ENCODE measurements at places on chromosomes 2 and 18.

- no peak for DNase-seq
Observed at GRCh38 chr2:40480073-40480472, 28.2 kb upstream of the SLC8A1 start.

GRCh38 chr2:239307221-239307569, 93.6 kb downstream of the HDAC4 start:
- no peak for DNase-seq

DNA sequence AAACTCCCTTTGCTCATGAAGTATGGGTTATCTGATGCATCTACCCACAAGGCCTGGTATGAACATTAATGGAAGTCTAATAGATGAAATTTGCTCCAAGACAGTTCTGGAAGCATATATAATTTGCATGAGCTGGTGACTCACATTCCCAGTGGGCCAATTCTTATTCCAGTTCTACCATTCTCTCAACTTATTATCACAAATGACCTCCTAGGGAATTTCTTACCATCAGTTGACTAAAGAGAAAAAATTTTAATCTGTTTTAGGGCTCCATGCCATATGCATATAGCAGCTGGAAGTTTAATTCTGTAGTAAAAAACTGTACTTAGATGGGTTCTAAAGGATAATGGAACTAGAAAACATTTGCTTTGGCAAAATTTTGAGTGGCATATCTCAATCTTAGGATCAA, 165.2 kb upstream of the COL3A1 start:
- DNase-seq = no peak

DNA sequence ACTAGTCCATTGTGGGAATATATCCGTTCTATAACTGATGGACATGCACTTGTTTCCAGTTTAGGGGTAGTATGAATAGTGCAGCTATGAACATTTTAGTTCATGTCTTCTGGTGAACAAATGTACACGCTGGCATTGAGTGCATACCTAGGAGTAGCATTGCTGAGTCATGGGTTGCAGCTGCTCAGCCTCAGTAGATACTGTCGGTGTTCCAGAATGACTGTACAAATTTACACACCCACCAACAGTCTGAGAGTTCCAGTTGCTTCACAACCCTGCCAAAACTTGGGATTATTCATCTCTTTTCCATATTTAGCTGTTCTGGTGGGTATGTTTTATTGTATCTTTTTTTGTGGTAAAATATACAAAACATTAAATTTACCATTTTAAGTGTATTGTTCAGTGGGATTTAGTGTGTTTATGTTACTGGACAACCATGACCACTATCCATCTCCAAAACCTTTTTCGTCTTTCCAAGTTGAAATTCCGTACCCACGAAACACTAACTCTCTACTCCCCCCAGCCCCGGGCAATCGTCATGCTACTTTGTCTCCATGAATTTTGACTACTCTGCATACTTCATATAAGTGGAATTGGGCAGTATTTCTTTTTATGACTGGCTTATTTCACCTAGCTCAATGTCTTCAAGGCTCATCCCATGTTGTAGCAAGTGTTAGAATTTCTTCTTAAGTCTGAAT, 281.0 kb downstream of the PRKCE start:
- no peak for DNase-seq

- DNase-seq = no peak
Observed at GRCh38 chr2:74843433-74843832, 9.5 kb downstream of the HK2 start.

DNA sequence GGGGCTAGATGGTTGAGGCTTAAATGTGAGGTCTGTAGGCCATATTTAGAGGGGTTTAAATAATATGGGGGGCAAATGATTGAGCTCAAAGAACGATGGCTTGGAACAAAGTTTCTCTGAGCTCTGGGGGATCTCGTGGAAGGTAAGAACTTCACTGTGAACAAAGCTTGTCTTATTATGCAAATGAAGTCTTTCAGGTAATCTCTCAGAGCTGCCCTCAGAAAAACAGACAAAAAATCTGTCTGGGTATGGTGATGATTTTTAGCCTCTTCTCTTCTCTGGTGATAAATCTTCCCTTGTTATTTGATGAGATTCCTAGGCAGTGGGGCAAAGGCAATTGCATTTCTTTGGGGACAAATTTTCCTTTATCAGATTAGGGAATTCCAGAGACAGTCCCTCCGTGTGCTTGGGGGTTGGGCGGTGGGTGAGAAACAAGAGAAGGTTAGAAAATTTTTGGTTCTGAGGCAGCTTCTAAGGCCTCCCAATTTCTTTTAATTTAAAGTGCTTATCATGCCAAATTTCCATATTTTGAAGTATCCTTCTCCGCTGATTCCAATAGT, 760.4 kb downstream of the TSN start:
- DNase-seq = no peak

DNA sequence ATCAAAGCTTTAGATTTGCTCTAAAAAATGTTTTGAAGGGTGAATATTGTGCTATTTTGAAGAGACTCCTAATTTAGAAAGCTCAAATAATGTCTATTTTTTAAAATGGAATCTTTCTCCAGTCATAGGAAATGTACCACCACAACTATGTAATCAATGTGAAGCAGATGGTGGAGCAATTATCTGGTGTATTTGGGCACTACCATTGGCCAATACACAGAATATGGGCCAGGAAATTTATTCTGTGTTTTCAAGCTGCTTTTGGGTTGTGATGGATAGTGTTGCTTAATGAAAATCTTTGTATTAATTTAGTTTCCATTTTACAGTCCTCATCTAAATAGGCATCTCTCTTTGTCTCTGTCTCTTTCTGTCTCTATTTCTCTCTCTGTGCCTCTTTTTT, 17.1 kb upstream of the VWC2L start:
- DNase-seq = no peak

DNA sequence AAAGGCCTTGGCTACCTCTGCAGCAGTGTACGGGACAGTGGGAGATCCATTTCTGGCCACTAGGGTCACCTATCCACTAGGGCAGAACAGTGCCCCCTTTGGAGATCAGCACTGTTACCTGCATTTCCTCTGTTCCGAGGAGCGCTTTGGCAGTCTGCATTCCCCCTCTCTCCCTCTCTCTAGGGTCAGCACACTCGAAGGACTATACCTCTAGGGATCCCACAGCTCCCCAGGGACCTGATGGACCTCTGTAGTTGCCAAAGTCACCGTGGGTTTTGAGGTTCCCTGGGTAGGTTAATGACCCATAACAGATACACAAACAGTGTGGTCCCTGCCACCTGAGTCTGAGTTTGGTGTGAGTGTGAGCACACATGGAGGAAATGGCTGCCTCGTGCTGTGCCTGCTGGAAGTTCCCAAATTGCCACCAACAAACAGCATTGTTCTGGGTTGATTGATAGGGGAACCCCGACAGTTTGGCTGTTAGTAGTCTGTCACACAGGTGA, 99.8 kb upstream of the VWC2L start:
- DNase-seq = no peak

DNA sequence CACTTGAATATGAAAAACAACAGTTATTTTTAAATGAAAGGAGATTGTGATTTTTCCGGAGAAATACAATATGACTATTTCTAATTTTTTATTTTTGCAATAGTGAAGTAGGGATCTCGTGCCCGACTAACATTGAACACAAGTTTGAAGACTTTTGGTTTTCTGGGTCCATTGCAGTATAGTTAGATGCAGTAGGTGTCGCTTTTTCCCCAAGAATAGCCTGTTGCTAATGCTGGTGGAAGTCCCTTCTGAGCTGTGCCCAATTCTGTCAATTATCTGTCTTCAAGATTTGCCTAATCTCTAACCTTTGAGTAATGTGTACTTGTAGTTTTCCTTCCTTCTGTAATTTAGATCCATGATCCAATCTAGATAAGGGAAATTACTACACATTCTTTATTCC, 36.5 kb downstream of the SEMA4F start:
- no peak for DNase-seq

DNA sequence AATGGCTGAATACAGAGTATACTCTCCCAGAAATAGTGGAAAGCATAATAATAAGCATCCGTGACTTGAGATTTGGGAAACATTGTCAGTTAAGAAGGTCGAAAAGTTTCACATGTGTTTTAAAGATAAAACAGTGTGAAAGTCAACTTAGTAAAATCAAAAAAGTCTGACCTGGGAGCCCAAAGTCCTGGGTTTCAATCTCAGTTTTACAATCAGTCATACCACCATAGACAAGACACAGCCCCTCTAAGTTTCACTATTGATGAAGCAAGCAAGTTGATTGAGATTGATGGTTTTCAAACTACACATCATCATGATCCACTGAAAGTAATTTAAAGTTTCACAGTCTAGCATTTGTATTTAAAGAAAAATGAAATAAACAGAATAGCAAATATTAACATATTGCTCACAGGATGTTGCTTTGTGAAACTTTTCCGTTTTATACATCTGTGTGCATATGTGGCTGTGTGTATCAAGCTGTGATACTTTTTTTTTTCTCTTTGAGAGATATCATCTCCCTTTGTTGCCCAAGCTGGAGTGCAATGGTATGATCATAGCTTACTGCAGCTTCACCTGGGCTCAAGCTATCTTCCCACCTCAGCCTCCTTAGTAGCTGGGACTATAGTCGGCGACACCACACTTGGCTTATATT, 71.1 kb downstream of the PIK3C3 start:
- DNase-seq = no peak

DNA sequence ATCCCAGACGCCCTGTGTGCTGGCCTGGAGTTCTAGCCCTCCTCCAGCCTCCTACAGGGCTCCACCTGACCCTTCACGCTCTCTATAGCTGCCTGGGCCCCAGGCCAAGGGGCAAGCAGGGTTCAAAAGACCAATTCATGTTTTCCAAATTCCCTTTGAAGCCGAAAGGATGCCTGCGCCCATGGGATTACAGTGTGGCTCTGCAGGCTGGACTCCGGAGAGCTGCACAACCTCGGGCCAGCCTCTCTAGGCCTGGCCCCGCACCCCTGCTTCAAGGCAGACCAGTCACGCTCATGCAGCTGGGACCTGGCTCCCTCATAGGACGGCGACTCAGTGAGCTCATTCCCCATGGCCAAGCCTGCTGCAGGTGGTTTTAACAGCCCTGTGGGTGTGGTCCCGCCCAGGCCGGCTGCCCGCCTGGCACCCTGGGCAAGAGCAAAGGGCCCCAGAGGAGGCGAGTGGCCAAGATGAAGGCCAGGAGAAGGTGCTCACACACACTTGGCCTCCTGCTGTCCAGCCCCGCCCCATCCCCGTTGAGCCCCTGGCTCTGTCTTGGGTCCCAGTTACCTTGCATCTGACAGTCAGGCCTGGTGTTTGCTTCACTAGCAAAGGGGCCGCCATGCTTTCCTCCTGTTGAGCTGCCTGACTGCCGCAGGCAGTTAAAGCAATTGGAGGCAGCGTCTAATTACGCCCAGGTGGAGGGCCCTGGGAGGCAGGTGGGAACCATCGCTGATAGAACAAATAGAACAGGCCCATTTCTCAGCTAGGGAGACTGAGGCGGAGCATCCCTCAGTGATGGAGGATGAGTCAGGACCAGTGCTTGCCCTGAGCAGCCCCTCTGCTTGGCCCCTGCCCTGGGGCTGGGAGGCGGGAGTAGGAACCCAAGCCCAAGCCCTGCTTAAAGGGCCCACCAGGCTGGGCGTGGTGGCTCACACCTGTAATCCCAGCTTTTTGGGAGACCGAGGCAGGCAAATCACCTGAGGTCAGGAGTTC, 56.9 kb downstream of the SMAD7 start:
- no peak for DNase-seq

DNA sequence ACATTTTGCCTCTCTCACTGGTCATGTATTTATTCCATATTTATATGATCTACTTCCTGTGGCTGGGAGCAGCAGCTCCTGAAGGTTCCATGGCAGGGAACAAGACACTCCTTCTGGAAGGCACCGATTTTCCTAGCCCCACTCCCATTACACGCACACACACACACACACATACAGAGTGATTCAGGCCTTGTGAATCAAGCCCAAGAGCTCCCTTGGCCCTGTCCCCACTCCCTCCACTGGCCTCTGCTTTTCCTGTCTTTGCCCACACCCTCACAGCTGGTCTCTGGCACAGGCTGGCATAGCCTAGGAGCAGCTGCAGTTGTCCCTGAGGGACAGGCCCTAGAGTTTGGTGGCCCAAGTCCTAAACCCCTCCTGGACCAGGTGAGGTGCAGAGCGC, 201.7 kb downstream of the NAPG start:
- DNase-seq = no peak

- no peak for DNase-seq
Observed at GRCh38 chr2:126542247-126542646, 113.7 kb upstream of the GYPC start.

- DNase-seq = no peak
Observed at GRCh38 chr18:23182606-23183005, 47.3 kb downstream of the CABLES1 start.

DNA sequence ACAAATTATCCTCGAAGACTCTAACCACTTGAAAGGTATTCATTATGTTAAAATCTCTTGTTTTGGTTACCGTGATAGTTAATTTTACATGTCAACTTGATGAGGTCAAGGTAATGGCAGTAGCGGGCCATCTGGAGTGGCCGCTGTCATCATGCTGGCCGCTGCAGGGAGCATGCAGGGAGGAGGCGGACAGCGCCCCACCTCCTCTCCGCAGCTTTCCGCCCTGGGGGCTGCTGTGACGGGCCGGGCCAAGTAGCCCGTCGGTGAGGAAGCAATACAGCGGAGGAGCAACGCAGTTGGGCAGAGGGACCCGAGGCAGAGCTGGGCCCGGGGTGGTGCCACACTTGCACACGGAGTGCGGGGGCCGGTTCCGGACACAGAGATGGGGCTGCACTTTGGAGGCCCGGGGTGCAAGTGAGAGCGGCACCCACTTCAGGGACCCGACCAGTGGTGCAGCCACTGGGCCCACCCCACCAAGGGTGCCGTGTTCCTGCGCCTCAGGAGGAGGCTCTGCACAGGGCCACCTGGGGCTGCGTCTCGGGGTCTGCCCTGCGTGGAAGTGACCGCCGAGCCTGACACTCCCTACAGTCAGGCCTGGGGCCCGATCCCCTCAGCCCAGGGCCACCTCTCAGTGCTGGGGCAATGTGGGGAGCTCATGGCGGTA, 452.4 kb downstream of the LRATD1 start:
- DNase-seq = no peak

GRCh38 chr2:74497777-74498499, 1.5 kb downstream of the LBX2 start:
- no peak for DNase-seq

DNA sequence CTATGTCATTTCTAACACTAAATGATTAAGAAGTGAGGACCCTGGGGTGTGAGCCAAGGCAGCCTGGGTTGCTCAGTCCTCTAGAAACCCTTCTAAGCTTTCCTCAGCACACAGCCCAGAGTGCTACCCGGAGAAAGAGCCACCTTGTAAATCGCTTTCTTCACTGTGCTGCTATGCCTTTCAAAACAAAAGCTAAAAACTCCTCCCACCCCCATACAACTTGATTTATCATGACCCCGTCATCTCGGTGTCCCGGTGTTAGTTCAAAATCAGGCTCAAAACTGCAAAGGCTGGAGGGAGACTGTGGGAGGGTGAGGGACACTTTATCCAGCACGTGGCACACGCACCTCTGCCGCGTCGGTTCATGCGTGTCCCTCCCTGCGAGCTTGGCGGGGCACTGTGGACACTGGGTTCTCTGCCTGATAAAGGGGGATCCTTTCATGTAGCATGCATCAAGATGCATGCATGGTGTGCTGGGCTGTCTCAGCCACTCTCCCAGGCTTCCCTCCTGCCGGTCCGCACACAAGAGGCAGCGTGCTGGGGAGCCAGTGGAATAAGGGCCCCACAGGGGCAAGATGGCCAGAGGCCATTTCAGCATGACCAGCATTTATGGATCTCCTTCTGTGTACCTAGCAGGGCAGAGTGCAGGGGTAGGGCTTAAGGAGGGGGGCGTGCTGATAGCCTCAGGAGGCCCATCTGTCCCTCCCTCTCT, 170.4 kb downstream of the SMAD7 start:
- DNase-seq = no peak

- no peak for DNase-seq
Observed at GRCh38 chr2:231458368-231458767, 5.9 kb downstream of the NCL start.

- no peak for DNase-seq
Observed at GRCh38 chr2:105881286-105882136, 136.8 kb downstream of the NCK2 start.
